ENCODE measurements at places on chromosomes 1 and 21.
A peak's percentile ranks its signal among the peaks of the same experiment; 100 is the strongest.

- no peak for DNase-seq
Measured at GRCh38 chr1:37143800-37144199, 109.5 kb upstream of the GRIK3 start.

DNA sequence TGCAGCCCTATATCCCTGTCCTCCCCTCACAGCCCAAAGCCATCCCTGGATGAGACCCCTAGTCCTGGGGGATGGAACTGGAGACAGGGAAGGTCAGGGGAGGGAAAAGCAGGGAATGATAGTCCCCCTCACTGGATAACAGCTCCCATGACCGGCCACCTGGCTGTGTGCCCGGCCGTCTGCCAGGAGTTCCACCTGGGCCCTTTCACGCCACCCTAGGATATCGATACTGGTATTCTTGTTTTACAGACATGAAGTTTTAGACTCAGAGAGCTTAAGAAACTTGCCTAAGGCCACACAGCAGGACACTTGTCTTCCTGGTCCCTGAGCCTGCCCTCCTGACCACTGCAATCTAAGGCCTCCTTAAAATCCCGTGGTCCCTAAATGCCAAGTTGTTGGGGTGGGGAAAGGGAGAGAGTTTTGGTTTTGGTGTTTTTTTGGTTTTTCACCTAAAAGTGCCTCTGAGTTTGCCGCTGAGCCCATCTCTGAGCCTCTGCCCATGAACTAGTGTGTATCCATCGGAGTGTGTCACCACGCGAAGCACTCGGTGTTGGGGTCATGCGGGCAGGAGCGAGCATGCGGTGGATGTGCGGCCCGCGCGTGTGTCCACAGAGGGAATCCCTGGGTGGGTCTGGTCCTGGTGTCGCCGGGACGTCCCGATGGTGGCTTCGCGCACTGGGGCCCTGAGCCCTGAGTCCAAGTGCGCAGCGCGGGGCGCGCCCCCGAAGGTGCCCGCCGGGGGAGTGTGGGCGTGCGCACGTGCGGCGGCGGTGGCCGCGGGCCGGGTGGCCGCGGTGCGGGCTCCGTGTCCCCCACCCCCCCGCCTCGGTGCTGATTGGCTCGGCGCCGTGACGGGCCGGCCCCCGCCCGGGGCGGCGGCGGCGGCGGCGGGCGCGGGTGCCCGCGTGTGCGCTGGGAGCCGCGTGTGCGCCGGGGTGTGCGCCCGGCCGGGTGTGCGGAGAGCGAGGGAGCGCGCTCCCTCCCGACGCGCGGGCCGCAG, at the start of gene EPHA8:
Gene EPHA8 (plus strand): TSS at position 906 of the 1,000 bp plus-strand sequence. CDS start 147 bp downstream, outside the sequence.
- DNase-seq, result no peak

- DNase-seq, result no peak
Measured at GRCh38 chr21:41597227-41597626, 89.3 kb upstream of the TMPRSS2 start.

- DNase-seq, result no peak
Measured at GRCh38 chr1:107291987-107292386, 151.1 kb downstream of the NTNG1 start.

DNA sequence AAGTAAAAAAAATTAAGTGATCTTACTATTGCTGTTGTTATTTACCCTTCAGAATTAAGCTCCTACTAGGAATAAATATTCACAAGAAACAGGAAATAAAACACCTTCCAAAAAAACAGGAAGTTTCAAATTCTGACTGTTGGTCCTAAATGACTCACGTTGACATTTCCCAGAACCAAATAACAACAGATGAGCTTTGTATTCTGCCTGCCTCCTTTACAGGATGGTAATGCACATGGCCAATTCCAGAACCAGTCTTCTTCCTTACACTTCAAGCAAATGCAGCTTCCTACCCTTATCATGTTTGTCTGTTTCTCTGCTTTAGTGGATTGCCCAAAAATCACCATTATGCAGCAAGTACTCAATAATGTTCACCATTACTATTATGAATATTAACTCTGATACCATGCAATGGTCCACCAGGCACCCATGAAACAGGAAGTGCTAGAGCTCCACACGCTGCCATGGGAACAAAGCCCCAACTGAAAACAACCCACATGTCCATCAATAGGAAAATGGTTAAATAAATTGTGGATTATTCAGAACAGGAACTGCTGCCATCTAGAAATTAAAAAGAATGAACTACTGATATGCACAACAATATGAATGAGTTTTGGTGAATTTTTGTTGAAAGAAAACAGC, 8.9 kb downstream of the CASP9 start:
- no peak for DNase-seq

DNA sequence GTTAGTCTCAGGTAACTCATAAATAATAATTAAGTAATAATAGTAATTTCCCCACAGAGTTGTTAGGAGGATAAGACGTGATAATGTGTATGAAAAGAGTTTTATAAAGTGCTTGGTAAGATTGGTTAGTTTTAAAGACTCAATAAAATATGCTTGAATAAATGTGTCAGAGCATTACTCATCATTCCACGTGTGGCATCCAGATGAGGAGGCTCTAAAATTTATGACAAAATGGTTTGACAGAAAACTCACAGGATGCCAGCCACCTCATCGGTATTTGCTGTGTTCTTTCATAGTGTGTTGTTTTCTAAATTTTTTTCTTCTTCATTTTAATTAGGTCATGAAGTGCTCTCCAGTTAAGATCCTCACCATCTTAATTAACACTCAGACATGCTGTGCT, 19.1 kb upstream of the SPAG17 start:
- DNase-seq, result no peak

DNA sequence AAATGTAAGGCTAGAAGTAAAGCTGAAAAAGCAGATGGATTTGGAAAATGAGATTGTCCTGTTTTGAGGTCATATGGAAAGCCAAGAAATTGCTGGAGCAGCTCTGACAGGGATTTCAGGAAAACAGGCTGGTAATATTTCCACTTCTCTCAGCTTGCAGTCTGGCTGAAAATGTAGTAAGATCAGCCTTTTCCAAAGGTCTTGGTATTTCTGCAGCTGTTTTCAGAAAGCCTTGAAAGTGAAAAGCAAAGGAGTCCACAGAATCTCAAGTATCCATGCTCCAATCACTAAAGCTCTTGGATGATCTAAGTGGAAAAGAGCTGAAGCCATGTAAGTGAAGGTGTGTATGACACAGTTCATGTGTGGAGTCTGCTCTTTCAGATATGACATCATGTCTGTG, 41.6 kb upstream of the APOBEC4 start:
- no peak for DNase-seq

DNA sequence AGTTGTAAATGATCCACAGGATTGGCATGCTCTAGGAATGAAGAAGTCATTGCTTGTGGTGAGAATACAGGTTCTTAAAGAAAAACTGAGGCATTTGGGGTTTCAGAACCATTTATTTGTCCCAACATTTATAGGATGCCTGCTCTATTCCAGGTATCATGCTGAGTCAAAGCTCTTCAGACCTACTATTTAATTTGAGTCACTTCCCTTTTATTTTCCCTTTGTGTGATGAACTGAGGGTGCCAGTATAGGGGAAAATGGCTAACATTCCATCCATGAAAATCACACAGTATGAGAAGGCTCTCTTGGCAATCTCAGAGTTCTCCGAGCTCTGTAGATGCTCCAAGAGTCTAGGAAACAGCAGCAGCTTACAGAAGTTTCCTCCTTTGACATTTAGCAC, 110.4 kb downstream of the RNF220 start:
- no peak for DNase-seq

GRCh38 chr1:22978299-22978698, 5.6 kb upstream of the LACTBL1 start:
- DNase-seq, result no peak

DNA sequence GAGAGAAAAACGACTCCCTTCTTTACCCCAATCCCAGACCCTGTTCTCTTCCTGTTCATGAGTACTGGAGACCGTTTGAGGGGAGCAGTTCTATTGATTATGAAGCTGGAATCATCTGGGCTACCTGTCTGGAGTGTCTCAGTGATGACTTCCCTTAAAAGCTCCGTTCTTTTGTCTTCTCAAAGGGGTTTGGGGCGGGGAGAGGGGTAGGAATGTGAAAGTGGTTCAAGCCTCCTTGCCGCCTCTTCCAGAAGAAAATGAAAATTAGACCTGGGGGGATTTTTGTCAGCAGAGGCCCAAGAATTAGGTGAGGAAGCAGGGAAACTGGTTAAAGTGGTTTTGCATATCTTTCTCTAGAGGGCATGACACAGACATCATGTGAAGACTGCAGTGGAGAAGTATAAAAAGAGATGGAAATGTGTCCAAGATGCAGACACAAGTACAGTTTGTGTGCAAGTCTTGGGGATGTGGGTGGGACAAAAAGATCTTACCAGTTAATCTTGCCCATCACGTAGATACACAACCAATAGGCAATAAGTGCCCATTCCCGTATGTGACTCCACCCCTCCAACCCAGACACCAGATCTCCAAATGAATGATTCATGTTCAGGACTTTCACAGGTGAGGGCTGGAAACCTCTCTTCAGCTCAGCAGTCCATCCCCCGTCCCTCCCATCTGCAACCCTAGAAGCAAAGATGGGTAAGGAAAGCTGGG, 470 bp upstream of the MTMR11 start:
- peak; percentile 48 for DNase-seq

- peak; percentile 33 for DNase-seq
Measured at GRCh38 chr21:21688889-21689288, 690.7 kb downstream of the NCAM2 start.

DNA sequence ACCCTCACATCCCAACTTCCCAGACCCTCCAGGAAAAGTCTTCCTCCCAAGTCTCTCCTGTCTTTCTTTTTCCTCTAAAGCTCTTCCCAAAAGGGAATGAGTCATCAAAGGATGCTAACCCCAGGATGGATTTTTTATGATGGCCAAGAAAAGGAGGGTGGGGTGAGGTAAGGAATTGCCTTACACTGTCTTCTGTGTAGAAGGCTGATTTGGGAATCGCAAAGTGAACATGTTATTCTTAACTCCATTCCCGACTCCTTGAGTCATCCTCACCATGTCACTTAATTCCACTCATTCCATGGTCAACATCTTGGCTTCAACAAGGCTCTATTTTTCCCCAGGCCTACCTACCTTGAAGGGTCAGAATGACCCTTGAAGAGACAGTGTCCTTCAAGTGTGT, 44.0 kb downstream of the TBX15 start:
- no peak for DNase-seq

DNA sequence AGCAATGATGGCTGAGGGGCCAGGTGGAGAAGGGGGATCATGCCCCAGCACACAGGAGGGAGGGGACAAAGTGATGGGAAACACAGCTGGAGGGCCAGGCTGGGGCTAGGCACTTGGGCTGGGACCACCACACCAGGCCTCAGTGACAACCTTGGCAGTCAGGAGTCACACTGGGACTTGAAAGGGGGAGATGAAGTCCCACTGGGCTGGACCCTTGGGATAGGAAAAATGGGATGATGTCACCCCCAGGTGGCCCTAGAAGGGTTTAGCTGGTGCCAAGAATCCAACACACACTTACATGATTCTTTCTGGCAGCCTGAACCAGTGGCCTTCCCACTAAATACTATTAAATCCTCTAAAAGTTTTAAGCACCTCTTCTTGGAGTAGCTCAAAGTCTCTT, 17.1 kb downstream of the ZBTB17 start:
- no peak for DNase-seq

GRCh38 chr1:204984499-204984898, 58.5 kb upstream of the CNTN2 start:
- no peak for DNase-seq

- DNase-seq, result no peak
Measured at GRCh38 chr1:29290414-29290985, 54.2 kb downstream of the PTPRU start.

Data from fibroblast of the conjunctiva (primary cell).